Activated CD8-positive, alpha-beta memory T cell treated with anti-CD3 and anti-CD28 coated beads, Interleukin-2, amount 10 ng/mL, durations not matched to agents 7 days and 5 days (primary cell): ENCODE measurements at places on chromosomes 4 and X. TPM values are rescaled to one million over a fixed set of nuclear protein-coding genes. Genes with fewer than 3 reads are reported as not detected.

Gene USP46
- total RNA-seq = 7.7 TPM

GRCh38 chr4:56828784-56829535 is 7.5 kb upstream of the SPINK2 start:
- peaks cover 25% of the 10 kb centered on the region for H3K4me1 ChIP-seq
- no peak overlapping the region for H3K4me3 ChIP-seq
- H3K36me3 ChIP-seq = peaks cover 3% of the 10 kb centered on the region
- peaks cover 14% of the 10 kb centered on the region for H3K27me3 ChIP-seq
- DNase-seq = no peak
- no peak overlapping the region for H3K27ac ChIP-seq

Gene UPF3B
- total RNA-seq = 11.3 TPM

DNA sequence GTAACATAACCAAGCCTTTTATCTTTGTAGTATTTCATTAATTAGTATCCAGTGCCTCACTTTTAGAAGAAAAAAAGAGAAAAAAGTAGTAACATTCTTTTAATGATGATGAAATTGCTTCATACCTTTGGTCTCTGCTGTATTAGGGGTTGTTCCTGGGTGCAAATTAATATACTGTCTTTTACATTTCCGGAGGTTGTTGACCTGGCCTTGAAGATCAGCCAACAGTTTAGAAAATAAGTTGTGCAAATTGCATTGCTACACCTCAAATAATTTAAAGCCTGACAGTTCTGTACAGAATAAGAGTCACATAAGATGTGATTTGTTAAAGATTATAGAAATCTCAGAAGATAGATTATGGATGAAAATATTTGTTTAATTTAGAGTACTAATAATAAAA is 3.8 kb downstream of the NFKB1 start:
- no peak overlapping the region for H3K4me3 ChIP-seq
- peaks cover 35% of the 10 kb centered on the region for H3K36me3 ChIP-seq
- H3K27ac ChIP-seq = no peak overlapping the region
- H3K4me1 ChIP-seq = peaks cover 48% of the 10 kb centered on the region
- no peak for DNase-seq

Gene SOD3
- not detected for total RNA-seq

- no peak for DNase-seq
- no peaks in the 10 kb centered on the region for H3K36me3 ChIP-seq
- H3K27me3 ChIP-seq = no peaks in the 10 kb centered on the region
- H3K4me3 ChIP-seq = no peak overlapping the region
These were observed 708.8 kb upstream of the GRIA3 start for GRCh38 chrX:122475306-122475705.

GRCh38 chr4:134324179-134324578 is 122.6 kb upstream of the PABPC4L start:
- no peaks in the 10 kb centered on the region for H3K27me3 ChIP-seq
- no peaks in the 10 kb centered on the region for H3K36me3 ChIP-seq
- no peaks in the 10 kb centered on the region for H3K4me1 ChIP-seq
- H3K27ac ChIP-seq = no peak overlapping the region
- no peak for DNase-seq

DNA sequence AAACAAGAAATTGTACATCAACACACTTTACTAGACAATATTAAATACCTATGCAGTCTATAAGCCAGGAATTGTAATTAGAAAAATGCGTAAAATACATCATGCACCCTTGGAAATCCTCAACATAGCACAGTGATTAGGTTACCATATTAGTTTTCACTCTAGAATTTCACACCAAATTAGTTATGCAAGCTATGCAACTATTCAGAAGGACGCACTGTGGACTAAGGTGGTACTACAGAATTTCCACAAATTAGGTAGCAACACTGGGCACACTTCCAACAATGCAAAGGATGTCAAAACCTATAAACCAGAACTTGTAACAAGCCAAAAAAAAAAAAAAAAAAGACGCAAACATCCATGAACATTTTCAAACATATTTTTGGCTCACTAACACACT is 71.1 kb upstream of the ZCCHC13 start:
- no peaks in the 10 kb centered on the region for H3K4me1 ChIP-seq
- H3K27ac ChIP-seq = no peak overlapping the region
- peaks cover 4% of the 10 kb centered on the region for H3K36me3 ChIP-seq
- H3K4me3 ChIP-seq = no peak overlapping the region
- H3K27me3 ChIP-seq = no peaks in the 10 kb centered on the region

DNA sequence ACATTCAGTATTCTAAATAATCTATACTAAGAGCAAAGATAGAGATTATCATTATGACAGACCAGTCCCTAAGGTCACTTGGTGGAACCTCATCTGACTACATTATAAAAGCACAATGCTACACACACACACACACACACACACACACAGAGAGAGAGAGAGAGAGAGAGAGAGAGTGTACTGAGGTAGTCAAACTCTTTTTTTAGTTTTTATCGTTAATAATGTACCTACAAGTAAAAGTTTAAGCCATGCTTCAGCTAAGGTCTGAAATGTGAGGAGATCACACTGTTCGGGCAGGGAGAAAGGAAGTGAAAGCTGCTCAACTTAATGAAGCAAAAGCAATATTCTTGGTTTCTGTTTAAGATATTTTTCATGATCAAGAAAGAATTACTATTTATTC is 75.8 kb upstream of the CCDC160 start:
- H3K27me3 ChIP-seq = peaks cover 4% of the 10 kb centered on the region
- H3K27ac ChIP-seq = no peak overlapping the region
- no peaks in the 10 kb centered on the region for H3K36me3 ChIP-seq
- peaks cover 13% of the 10 kb centered on the region for H3K4me1 ChIP-seq
- no peak overlapping the region for H3K4me3 ChIP-seq

DNA sequence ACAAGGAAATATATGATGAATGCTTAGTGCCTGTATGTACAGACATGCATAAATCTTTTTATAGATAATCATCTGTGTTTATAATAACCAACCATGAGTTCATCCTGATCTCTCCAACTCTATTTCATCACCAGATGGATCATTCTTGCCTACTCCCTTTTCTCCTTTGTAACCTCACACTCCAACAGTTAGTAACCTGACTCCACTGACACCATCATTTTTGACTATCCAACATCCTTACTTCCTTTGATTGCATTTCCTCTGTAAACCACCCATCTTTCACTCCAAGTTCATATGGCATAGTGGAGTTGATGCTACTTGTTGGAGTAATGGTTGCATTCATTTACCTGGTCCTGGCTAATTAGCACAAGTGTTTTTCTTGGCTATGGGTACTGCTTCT is 170.6 kb downstream of the ZNF330 start:
- no peak overlapping the region for H3K27ac ChIP-seq
- H3K4me1 ChIP-seq = no peaks in the 10 kb centered on the region
- H3K36me3 ChIP-seq = no peaks in the 10 kb centered on the region
- no peak overlapping the region for H3K4me3 ChIP-seq
- no peak for DNase-seq

Gene CTAG2
- 30.3 TPM for total RNA-seq

GRCh38 chr4:84496706-84497503 is 2.2 kb downstream of the NKX6-1 start:
- peaks cover 84% of the 10 kb centered on the region for H3K27me3 ChIP-seq
- H3K4me1 ChIP-seq = peaks cover 15% of the 10 kb centered on the region
- peaks cover 5% of the 10 kb centered on the region for H3K36me3 ChIP-seq
- H3K4me3 ChIP-seq = no peak overlapping the region

GRCh38 chrX:115098897-115099296 is 81.5 kb upstream of the IL13RA2 start:
- no peaks in the 10 kb centered on the region for H3K36me3 ChIP-seq
- no peak overlapping the region for H3K4me3 ChIP-seq

DNA sequence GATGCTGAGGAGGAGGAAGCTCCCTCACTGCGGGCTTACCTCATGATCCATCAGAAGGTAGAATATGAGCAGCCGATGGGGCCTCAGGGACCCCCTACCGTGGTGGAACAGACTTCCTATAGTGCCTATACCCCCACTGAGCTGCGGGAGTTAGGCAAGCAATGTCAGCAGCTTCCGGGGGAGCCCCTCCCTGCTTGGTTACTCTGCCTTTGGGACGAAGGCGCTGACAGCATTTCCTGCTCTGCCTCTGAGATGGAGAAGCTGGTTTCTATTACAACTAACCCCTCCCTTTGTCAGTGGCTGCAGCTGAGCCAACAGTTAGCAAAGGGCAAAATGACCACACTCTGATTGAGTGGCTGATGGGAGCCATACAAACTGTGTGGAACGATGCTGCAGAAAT is 430.7 kb downstream of the IDS start:
- DNase-seq = peak; percentile 40
- H3K27ac ChIP-seq = no peak overlapping the region
- no peak overlapping the region for H3K4me3 ChIP-seq
- no peaks in the 10 kb centered on the region for H3K36me3 ChIP-seq

Gene CT45A2
- not detected for total RNA-seq

GRCh38 chr4:26294904-26295303 is 25.9 kb upstream of the RBPJ start:
- peaks cover 28% of the 10 kb centered on the region for H3K4me1 ChIP-seq
- peaks cover 7% of the 10 kb centered on the region for H3K36me3 ChIP-seq
- no peaks in the 10 kb centered on the region for H3K27me3 ChIP-seq

Gene ARX
- not detected for total RNA-seq

- H3K36me3 ChIP-seq = peaks cover 5% of the 10 kb centered on the region
- peaks cover 6% of the 10 kb centered on the region for H3K4me1 ChIP-seq
- DNase-seq = no peak
- peaks cover 28% of the 10 kb centered on the region for H3K27me3 ChIP-seq
These were observed 19.8 kb upstream of the FAM241A start for GRCh38 chr4:112125416-112125815.

Gene WDR17
- 0.26 TPM for total RNA-seq

GRCh38 chr4:181908168-181908567 is 335.0 kb upstream of the TENM3 start:
- DNase-seq = no peak
- no peaks in the 10 kb centered on the region for H3K27me3 ChIP-seq
- H3K36me3 ChIP-seq = no peaks in the 10 kb centered on the region
- H3K4me3 ChIP-seq = no peak overlapping the region

DNA sequence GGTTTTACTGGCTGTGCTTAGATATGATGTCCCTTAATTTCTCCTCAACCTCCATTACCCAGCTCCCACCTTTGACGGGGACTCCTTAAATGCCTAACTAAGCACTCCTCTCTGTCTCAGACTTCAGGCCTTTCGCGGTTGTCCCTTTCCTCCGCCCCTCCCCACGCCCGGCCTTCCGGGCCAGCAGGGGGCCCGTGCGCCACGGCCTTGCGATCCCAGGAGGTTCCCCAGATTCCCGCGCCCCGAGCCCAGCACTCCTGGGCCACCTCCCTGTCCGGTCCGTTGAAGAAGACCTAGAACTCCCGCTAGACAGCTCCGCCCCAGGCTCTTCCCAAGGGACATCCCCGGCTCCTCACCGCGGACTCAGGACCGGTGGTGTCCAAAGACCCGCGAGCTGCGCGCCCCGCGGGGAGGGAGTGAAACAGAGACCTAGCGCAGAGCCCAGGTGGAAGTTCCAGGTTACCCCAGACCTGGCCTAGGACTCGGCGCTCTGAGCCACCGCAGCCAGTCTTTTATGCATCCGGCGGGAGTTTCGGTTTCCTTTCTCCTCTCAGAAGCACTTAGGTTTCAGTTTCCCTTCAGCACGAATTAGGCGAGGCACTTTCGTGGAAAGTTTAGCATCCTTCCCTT is at the start of gene DDX60:
Gene DDX60, minus strand, starts transcription at position 487 of the 630 bp plus-strand sequence. CDS start 7,493 bp downstream, outside the sequence.
- peaks cover 77% of the 10 kb centered on the region for H3K36me3 ChIP-seq
- peak; percentile 95 for DNase-seq
- no peaks in the 10 kb centered on the region for H3K27me3 ChIP-seq
- H3K4me1 ChIP-seq = peaks cover 54% of the 10 kb centered on the region
- peak within 1 kb of the TSS; percentile 86 for H3K4me3 ChIP-seq
- H3K27ac ChIP-seq = peak within 1 kb of the TSS; percentile 99

GRCh38 chr4:151582098-151582497 is 173.1 kb downstream of the FHIP1A start:
- no peaks in the 10 kb centered on the region for H3K4me1 ChIP-seq
- H3K27ac ChIP-seq = no peak overlapping the region
- H3K27me3 ChIP-seq = peaks cover 25% of the 10 kb centered on the region
- no peak overlapping the region for H3K4me3 ChIP-seq
- no peaks in the 10 kb centered on the region for H3K36me3 ChIP-seq

- peak; percentile 79 for DNase-seq
- no peaks in the 10 kb centered on the region for H3K36me3 ChIP-seq
These were observed 103.6 kb upstream of the BCOR start for GRCh38 chrX:40201329-40201885.

Gene NPNT
- total RNA-seq = not detected

- no peak for DNase-seq
- no peaks in the 10 kb centered on the region for H3K36me3 ChIP-seq
- no peaks in the 10 kb centered on the region for H3K27me3 ChIP-seq
- no peak overlapping the region for H3K4me3 ChIP-seq
- H3K4me1 ChIP-seq = no peaks in the 10 kb centered on the region
- H3K27ac ChIP-seq = no peak overlapping the region
These were observed 51.9 kb upstream of the USP9X start for GRCh38 chrX:41033299-41033698.

DNA sequence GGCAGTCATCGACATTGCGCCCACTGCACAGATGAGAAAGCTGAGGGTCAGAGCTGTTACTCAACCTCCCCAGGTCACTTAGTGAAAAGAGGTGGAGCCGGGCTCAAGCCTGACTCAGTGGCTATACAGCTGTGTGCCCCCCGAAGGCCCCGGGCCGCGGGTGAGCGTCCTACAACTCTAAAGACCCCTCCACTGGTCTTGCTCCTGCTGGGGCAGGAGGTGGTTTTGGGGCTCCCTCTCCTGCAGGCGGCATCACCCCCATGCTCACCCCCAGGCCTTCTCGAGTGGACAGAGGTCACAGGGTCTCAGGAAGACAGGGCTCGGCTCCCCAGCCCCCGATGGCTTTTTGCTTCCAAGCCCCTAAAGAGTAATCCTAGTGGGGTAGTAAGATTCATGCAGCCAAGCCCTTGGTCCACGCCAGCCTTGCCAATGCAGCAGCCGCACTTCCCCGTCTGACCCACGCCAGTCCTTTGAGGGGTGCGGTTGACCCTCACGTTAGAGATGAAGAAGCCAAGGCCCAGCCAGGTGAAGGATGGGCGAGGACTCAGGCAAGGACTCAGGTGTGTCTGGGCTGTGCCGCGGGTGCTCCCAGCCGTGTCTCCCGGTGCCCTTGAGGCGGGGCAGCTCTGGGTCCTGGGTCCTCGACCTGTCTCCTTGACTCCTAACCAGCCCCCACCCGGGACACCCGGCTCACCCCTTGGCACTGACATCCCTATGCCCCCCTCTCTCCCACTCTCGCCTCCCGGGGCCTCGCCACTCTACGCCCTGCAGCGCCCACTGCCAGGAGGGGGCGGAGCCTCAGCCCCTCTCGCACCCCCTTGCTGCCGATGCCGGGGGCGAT is 200.4 kb downstream of the AFAP1 start:
- no peaks in the 10 kb centered on the region for H3K4me1 ChIP-seq
- no peaks in the 10 kb centered on the region for H3K27me3 ChIP-seq
- DNase-seq = no peak
- H3K27ac ChIP-seq = no peak overlapping the region
- no peaks in the 10 kb centered on the region for H3K36me3 ChIP-seq
- no peak overlapping the region for H3K4me3 ChIP-seq

Gene DCAF12L1
- not detected for total RNA-seq

- no peaks in the 10 kb centered on the region for H3K4me1 ChIP-seq
- no peaks in the 10 kb centered on the region for H3K27me3 ChIP-seq
- no peaks in the 10 kb centered on the region for H3K36me3 ChIP-seq
- no peak overlapping the region for H3K4me3 ChIP-seq
- no peak for DNase-seq
These were observed 61.2 kb upstream of the CITED1 start for GRCh38 chrX:72366701-72367454.

GRCh38 chrX:39721566-39722279 is 376.0 kb downstream of the BCOR start:
- DNase-seq = no peak
- no peaks in the 10 kb centered on the region for H3K36me3 ChIP-seq
- no peak overlapping the region for H3K27ac ChIP-seq
- H3K4me3 ChIP-seq = no peak overlapping the region

GRCh38 chr4:102339018-102339417 is 6.3 kb downstream of the SLC39A8 start:
- no peak overlapping the region for H3K27ac ChIP-seq
- no peak overlapping the region for H3K4me3 ChIP-seq
- DNase-seq = no peak
- H3K27me3 ChIP-seq = no peaks in the 10 kb centered on the region
- peaks cover 47% of the 10 kb centered on the region for H3K36me3 ChIP-seq
